ENCODE measurements at places on chromosomes 12 and 14.

GRCh38 chr14:68263563-68264259, 444.1 kb downstream of the RAD51B start:
- DNase-seq: no peak

GRCh38 chr14:105422695-105423487, 3.3 kb downstream of the MTA1 start:
- no peak for DNase-seq

DNA sequence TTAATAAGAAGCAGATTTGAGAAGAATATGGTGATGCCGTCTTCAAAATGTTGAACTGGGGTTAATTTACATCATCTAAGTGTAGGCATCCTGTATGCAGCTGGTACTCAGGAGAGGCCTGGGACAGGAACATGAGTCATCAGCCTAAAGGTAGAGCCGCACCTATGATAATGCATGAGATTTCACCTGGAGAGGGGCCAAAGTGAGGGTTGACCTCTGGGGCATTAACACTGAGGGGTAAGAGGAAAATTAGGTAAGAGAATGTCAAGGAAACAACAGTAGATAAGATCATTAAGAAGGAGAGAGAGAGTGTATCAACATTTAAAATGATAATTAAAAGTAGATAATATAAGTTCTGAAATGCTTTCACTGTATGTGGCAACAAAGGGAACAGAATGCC, 20.2 kb upstream of the SSTR1 start:
- DNase-seq: no peak

DNA sequence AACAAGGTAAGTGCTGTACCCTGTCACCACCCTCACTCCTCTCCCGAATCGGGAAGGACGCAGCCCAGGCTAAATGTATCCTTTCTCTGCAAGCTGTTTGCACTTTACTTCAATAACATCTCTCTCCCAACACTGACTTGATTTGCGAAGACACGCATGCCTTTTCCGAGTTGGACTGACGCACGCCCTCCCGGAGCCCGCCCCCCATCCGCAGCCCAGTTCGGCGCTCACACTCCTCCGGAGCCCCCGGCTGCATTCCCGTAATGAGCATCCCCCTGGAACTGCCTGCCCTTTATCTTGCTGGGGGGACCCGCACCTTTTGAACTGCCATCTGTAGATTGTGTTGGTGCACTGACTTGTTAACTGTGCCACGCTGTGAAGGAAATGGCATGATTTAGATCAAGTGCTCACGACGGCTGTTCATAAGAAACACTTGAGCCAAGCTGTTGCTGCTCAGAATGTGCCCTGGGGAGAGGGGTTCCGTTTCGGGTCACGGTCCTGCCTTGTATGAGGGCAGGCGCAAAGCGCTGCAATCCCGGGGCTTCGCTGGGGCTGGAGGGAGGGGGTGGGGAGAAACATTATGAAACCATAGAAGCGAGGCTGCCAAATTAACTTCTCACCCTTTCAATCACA, 176.6 kb upstream of the CDKN3 start:
- DNase-seq: no peak

DNA sequence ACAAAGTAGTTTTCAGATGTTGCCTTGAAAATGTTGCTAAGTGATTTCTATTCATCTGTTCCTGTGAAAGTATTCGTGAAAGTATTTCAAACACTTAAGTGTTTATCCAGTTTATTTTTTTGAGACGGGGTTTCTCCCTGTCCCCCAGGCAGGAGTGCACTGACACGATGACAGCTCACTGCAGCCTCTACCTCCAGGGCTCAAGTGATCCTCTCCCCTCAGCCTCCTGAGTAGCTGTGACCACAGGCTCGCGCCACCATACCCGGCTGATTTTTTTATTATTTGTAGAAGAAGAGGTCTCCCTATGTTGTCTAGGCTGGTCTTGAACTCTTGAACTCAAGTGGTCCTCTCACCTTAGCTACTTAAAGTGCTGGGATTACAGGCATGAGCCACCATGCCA, 1.7 kb downstream of the ZDHHC17 start:
- no peak for DNase-seq

DNA sequence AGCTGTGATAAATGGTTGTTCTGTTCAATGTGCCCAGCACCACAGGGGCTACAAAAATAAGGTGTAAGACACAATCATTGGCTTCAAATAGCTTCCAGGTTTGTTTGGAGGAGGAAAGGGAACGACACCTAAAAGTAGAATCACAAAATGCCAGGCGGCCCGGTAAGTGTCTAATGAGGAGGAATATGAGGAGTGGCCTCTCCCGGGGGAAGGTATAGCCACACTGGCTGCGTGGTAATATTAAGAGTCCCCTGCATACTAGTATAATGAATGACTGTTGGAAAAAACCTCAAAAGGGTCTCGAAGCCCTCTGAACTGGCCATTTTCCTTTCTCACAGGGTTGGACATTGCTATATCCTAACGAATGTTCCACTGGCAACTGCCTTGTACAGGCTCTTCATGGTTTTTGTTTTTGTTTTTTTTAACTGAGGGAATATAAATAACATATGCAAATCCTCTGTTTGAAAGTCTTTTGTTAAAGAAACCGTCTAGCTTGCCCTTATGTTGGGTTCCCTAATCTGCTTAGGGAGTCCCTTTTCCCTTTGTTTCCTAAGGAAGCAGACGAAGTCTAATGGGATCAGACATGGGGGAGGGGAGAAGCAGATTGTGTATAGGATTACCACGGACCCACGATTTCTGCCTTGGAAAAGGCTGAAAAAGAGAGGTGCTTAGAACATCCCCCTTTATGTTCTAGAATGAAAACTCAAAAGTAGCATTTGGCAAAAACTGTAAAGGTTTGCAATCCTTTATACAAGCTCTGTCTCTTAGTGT, 4.2 kb downstream of the CCDC60 start:
- DNase-seq: no peak

Measured in ureter (tissue), 1 donor.